Stimulated activated CD4-positive, alpha-beta T cell treated with anti-CD3 and anti-CD28 coated beads, Interleukin-4, amount 100 ng/mL, for 1 hour (primary cell): ENCODE measurements at places on chromosomes 7 and 10.

DNA sequence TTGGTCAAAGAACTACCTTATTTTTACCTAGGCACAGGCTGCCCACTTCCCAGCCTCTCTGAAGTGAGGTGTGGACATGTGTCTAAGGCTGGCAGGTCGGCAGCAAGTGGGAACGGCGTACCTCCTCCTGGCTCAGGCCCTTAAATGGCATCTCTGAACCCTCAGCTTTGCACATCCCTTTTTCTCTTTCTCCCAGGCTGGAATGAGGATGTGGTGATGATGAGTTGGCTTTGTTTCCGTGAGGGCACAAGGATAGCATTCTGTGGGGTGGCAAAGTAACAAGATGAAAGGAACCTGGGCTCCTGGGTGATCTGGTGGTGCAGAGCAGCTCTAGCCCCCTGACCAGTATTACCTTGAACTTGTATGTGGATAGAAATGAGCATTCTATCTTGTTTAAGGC is 196.8 kb downstream of the REEP3 start:
- DNase-seq = no peak

DNA sequence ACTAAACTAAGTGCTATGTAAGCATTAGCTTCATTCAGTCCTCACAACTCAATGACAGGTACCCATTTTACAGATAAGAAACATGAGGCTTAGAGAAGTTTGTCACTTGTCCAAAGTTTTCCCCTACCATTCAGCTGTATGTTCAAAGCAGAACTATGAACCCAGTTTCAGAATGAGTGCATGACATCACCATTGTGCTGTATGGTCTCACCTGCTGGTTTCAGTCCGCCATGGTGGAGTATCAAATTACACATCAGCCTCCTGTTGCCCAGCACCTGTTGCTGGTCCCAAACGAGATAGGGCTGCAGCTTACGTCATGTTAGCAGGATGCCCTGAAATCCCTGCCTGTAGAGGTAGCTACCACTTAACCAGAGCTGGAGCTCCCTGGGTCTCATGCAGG is 95.0 kb downstream of the DYNC1I1 start:
- no peak for DNase-seq

DNA sequence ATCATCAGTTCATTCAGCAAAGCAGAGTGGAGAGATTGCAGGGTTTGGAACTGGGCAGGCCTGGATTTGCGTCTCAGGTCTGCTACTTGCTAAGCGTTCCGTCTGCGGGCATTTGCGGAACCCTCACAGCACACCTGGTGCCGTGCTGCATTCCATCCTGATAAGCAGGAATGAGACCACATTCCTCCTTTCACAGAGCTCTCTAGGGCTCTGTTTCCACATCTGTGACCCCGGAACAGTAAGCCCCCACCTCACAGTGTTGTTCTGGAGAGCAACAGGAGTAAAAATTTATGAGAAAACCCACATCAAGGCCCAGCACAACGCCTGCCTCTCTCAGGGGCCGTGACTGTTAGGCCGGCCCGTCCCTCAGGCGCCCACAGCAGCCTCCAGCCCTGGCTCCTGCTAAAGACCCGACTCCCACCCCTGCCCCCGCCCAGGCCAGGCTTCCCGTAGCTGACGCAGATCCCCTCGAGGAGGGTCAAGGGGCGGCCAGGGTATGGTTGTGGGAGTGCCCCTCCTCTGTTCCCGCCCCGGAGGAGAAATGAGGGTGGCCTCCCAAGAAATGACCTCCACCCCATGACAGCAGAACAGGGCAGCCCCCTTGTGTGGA is 128.9 kb downstream of the RGS10 start:
- DNase-seq = no peak

DNA sequence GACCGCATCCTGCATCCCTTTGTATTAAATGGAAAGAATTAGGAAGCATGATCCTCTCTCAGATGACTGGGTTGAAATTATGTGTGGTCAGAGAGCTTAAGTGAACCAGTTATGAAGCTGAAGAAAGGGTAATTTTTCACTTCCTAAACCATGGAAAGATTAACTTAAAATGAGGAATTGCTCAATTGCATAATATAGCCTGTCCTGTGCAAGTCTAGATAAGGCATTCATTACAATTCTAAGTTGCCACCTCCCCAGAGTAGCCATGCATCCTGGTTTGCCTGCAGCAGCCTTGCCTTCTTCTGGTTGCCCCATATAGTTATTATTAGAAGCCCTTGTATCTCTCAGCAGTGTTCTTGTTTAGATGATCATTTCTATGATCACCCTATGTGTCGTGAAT is 45.3 kb downstream of the STARD3NL start:
- DNase-seq = no peak

GRCh38 chr10:133058331-133059092 is 29.2 kb upstream of the ADGRA1 start:
- DNase-seq = no peak

DNA sequence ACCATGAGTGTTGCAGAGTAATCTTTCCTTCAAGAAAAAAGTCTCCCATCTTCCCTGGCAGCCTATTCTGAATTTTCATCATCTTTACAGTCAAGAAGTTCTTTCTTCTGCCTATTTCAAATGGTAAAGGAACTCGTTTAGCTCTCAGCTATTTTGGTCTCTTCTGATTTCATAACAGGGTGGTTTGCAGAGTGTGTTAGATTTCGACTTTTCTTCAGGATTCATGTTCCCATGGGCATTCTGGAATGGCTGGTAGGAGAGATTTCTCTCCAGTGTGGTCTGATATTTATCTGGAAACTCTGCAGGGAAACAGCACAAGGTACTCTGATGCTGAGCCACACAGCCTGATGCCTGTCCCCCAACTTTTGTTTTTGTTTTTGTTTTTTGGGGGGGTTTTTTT is 111.1 kb upstream of the FAM171A1 start:
- DNase-seq = no peak

GRCh38 chr10:69088801-69089501 is 1.0 kb downstream of the SRGN start:
- no peak for DNase-seq

DNA sequence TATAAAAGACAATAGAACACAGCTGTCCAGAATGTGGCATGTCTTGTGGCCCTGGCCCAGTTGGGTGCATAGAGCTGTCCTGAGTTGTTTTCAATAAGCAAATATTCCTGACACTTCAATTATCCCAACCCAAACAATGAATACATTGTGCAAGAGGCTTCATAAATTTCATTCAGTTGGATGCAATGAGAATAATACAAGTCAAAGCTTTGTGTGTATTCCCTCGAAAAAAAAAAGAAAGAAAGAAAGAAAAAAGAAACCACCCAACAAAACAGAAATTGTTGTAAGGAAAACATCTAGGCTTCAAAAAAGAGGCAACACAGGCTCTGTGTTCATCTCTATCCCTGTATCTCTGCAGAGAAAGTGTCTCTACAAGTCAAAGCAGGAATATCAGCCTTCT is 138.7 kb upstream of the ADO start:
- DNase-seq = no peak

- DNase-seq = no peak
These were observed 268.4 kb downstream of the TCERG1L start for GRCh38 chr10:131043039-131043691.

DNA sequence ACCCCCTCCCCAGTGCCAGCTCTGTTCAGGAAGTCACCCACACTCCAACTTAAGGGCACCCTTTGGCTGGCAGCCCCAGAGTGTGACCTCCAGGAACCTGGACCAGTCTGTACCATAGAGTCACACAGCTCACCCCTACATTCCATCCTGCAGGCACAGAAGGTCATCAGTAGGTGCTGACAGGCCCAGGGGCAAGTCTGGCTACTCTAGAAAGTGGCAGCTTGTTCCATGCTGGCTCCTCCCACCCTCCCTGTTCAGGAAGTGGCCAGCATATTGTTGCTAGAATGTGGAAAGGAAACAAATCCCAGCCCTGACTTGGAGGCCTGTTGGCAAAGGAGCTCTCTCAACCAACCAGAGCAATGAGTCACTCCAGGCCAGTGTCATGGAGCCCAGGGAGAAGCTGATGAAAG is 3.2 kb upstream of the NCOA4 start:
- DNase-seq = no peak

GRCh38 chr10:14556285-14556956 is 218.3 kb downstream of the FAM107B start:
- no peak for DNase-seq

DNA sequence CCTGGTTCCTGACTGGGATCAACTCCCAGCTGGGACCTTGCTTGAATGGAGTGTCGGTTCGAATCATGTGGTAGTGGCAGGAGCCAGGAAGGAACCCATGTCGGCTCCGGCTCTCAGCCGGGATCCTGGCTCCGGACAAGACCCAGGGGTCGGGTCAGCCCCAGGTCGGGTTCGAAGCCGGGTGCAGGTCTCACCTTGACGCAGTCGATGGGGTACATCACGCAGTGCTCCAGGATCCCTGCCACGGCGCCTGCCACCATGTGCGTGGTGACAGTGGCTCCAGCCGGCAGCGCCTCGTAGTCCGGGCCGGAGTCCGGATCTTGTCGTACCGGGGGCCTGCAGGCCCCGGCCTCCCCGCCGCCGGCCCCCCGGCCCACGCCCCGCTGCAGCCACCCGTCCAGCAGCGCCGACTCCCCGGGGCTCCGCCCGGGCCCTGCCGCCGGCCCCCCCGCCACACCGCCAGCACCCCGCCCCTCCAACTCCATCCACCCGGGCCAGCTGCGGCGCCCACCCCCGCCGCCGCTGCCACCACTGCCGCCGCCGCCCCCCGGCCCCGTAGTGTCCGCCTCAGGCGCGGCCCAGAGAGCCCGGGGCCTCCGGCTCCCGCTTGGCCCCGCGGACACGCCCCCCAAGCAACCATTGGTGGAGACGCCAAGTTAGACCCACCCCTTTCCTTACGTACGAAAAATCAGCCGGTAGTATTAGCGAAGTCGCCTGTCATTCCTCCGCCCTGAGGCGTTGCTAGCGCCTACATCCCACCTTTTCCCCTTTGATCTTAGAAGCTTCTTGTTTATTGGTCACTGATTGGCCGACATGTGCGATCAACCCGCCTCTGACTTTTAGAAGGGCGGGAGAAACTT is at the start of gene SLC25A28:
TSS of gene SLC25A28 (minus strand) at position 589 of the 860 bp plus-strand sequence. CDS start at position 485, 104 bp downstream.
- peak; percentile 89 for DNase-seq

GRCh38 chr7:151310578-151310977 is 31.0 kb upstream of the NUB1 start:
- no peak for DNase-seq

DNA sequence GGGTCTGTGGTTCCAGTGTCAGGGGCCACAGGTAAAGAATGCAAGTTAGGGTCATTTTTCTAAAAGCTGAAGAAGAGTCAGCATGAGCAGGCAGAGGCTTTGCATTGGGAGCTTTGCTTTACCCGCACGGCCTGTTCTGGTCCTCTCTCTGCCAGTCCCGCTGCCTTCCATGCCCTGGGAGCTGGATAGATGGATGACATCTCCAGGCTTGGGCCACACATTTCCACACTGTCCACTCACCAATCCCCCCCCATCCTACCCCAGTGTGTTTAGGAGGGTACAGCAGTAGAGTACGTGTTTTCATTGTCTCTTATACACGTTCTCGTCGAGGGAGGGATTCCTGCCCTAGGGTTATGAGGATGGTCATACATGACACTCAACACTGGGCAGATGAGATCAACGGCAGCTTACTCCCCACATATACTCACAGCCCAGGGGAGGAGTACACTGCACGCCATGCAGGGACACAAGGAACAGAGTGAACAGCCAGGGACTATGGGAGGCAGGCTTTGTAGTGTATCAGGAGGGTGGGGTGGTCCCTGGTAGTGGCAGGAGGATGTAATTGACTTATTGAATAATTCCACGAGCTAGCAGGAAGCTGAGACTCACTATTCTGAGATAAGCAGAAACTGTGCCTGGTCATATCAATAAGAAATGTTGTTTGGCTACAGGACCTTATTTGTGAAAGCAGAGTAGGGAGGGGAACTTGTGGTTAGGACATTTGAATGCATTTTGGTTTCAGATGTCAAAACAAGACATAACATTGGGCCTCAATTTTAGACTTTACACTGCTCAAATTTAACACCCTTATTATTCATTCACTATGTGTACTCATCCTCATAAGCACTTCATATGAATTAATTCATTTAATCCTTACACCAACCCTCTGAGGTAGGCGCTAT is 36.6 kb downstream of the PLPP4 start:
- DNase-seq = no peak

GRCh38 chr7:143049362-143049761 is 2.8 kb upstream of the OR6V1 start:
- DNase-seq = no peak

DNA sequence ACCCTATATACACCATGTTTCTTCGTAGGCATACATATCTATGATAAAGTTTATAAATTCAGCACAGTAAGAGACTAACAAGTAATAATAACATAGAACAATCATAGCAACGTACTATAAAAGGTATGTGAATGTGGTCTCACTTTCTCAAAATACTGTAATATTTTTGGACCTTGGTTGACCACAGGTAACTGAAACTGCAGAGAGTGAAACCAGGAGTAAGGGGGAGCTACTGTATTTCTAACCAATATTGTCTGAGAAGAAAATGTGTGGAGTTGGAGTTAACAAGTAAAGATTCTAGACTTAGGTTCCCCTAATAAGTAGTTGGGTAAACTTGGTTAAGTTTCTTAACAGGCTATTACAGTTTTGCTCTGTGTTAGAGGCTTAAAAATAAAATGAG is 72.1 kb downstream of the GNAI1 start:
- DNase-seq = no peak

DNA sequence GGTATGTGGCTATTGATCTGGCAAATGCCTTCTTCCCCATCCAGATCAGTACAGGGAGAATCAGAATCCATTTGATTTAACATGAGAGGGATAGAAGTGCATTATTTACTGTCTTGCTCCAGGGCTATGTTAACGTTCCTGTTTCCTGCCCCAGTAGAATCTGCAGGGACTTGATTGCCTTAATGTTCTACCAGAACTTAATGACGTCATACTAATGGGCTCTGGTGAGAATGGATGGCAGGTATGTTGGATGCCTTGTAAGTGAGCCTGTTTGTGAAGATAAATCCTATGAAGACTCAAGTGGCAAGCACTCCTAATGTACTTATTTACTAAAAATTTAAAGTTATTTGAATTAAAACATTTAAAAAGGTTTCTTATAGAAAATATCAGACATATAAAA is 44.5 kb upstream of the CHCHD3 start:
- no peak for DNase-seq

GRCh38 chr7:14021069-14021468 is 31.6 kb upstream of the ETV1 start:
- DNase-seq = no peak

GRCh38 chr10:131998050-131998844 is 16.5 kb upstream of the BNIP3 start:
- DNase-seq = no peak

- no peak for DNase-seq
These were observed 84.6 kb downstream of the ICA1 start for GRCh38 chr7:8177109-8177933.

GRCh38 chr7:89246196-89246595 is 450.7 kb upstream of the TEX47 start:
- no peak for DNase-seq

GRCh38 chr10:112738606-112739591 is 211.1 kb upstream of the TCF7L2 start:
- no peak for DNase-seq

- DNase-seq = no peak
These were observed 27.8 kb upstream of the PLCE1 start for GRCh38 chr10:93965911-93966310.

GRCh38 chr7:70585071-70585470 is 546.9 kb upstream of the GALNT17 start:
- no peak for DNase-seq

GRCh38 chr7:123917878-123918277 is 7.2 kb upstream of the SPAM1 start:
- no peak for DNase-seq
